ENCODE measurements at places on chromosomes 16 and 17.

DNA sequence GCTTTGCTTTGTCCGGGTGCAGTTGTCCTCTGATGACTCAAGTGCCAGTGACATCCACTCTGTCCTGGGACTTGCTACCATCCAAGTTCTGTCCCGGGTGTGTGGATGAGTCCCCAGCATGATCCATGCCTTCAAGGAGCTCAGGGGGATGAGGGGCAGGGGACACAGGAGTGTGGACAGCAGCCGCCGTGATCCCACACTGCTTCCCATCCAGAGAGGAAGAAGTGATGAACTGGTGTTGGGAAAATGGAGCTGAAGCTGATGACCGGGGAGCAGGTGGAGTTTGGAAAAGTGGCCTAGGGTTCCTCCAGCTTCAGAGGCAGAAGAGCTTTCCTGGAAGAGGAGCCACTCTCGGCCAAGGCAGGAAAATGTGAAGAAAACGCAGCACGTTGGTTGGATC is 249.6 kb upstream of the TNRC6C start:
- DNase-seq: no peak

GRCh38 chr17:77182205-77183172 is 41.7 kb downstream of the SEC14L1 start:
- no peak for DNase-seq

DNA sequence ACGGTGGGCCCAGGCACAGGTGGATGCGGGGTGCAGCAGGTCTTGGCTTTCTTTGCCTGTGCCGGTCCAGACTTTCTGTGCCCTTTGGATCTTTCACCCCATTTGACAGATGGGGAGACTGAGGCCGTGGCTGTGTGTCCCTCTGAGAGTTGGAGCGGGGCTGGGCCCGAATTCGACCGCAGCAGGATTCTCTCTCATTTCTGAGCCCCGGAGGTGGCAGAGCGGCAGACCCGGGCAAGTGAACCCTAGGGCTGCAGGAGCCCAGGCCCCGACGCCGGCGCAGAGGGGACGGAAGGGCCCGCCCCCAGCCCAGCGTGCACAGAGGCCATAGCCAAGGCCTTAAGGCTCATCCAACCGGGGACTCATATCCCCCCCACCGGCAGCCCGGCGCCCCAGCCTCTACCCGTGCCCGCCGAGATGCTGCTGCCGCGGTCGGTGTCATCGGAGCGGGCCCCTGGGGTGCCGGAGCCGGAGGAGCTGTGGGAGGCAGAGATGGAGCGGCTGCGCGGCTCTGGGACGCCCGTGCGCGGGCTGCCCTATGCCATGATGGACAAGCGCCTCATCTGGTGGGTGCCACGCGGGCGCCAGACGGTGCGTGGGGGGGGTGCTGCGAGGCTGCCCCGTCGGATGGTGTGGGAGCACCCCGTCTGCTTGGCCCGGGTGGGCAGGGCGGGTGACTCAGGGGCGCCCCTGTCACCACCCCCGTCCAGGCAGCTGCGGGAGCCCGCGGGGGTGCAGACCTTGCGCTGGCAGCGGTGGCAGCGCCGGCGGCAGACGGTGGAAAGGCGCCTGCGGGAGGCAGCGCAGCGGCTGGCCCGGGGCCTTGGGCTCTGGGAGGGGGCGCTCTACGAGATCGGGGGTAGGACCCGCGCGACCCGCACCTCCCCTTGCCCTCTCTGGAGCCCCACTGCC is 857 bp downstream of the TMC8 start:
- DNase-seq: no peak

GRCh38 chr16:56630134-56630533 is 2.3 kb upstream of the MT1M start:
- no peak for DNase-seq

- DNase-seq: no peak
These were observed 19.0 kb downstream of the KCNG4 start for GRCh38 chr16:84220851-84221250.

DNA sequence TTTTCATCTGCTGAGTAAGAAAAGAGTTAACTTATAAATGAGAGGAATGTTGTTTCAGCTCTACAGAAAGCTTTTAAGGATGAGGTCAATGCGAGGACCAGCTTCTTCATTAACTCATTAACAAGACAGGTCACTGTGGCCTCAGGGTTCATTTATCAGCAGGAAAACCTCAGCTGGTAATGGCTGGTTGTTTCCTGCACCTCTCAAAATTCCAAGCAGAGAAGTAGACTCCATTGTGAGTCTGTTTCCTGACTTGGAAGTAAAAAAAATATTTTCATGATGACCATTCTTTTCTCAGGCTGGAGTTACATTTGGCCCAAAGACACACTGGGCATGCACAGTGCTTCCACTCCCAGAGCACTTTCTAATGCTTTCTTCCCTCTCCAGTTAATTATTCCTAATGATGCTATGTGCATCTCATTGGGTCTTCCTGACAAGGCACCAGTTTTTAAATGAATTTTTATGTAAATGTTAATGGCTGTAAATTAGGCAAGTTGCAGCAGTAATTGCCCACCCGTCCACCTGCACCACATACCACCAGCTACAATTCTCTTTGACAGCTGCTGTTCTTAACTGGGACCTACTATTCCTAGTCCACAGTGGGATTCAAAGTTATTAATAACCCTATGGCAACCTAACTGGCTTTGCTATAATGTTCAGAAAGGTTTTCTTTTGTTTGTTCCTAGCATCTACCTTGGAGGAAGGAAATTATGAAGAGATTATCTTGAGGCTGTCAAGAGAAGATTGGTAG is 89.5 kb upstream of the BCAR1 start:
- no peak for DNase-seq

GRCh38 chr16:27851586-27851985 is 211.9 kb downstream of the GSG1L start:
- DNase-seq: no peak

DNA sequence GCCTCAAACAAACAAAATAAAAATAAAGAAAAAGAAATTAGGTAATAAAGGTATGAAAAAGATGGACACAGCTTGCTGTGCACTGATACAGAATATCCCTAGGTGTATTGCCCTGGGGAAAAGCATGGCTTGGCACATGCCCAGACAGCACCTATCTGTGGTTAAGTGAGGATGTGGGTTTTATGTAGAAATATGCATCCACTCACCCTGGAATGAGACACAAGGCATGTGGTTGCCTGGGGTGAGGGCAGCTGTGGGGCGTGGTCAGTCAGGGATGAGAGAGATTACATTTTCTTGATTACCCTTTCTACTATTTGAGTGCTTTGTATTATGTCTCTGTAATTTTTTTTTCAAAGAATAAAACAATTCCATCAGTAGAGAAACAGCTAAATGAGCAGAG is 6.9 kb downstream of the PLLP start:
- no peak for DNase-seq

GRCh38 chr17:27879987-27880608 is 13.1 kb downstream of the LYRM9 start:
- peak; percentile 19 for DNase-seq

DNA sequence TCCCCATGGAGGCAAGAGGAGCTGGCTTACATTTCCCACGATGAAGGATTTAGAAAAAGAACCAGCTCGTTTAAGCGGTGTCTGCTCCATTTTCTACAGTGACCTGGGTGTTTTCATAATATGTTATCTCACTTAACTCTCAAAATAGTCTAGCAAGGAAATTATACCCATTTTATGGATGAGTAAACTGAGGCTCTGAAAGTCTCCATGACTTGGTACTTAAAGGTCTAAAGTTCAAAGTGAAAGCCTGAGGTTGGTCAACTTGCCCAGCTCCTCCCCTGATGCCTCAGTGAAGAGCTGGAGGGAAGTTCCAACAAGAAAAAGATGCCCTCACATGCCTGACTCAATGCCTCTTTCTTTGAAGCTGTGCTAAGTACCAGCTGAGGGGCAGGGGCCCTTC is 232.0 kb downstream of the CBLN1 start:
- no peak for DNase-seq

- no peak for DNase-seq
These were observed 778.7 kb upstream of the CDH8 start for GRCh38 chr16:62814891-62815290.

GRCh38 chr17:31997005-31997404 is 10.2 kb upstream of the LRRC37B start:
- DNase-seq: no peak

- no peak for DNase-seq
These were observed 27.1 kb upstream of the SNN start for GRCh38 chr16:11640987-11641817.

GRCh38 chr17:39164675-39165143 is 1.3 kb downstream of the ARL5C start:
- DNase-seq: peak; percentile 40

GRCh38 chr17:17909078-17909477 is 63.1 kb downstream of the TOM1L2 start:
- DNase-seq: no peak

DNA sequence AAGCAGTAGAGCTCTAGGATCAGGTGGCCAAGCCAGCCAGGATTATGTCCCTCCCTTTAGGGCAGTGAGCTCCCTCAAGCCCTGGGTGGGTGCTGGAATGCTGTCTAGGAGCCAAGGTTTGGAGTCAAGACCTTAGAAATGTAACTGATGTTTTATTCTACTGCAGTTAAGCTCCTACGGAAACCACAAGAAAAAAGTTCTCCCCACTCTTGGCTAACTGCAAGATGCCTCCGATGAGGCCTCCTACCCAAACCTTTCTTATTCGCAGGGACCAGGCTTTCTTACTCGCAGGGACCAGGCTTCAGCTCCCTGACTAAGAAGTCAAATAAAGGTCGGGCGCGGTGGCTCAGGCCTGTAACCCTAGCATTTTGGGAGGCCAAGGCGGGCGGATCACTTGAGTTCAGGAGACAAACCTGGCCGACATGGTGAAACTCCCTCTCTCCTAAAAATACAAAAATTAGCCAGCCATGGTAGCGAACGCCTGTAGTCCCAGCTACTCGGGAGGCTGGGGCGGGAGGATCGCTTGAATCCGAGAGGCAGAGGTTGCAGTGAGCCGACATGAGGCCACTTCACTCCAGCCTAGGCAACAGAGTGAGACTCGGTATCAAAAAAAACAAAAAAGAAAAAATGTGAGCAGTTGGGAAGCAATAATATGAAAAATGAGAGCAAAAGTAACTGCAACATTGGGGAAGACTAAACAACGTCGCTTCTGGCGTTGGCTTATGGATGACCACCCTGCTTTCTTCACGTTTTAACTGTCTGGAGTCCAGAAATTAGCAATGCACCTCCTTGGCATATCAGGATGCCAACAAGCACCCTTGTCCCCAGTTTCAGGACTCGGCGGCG is 31.7 kb upstream of the ARL4D start:
- peak; percentile 66 for DNase-seq

GRCh38 chr17:2805961-2806360 is 9.7 kb downstream of the RAP1GAP2 start:
- DNase-seq: no peak

DNA sequence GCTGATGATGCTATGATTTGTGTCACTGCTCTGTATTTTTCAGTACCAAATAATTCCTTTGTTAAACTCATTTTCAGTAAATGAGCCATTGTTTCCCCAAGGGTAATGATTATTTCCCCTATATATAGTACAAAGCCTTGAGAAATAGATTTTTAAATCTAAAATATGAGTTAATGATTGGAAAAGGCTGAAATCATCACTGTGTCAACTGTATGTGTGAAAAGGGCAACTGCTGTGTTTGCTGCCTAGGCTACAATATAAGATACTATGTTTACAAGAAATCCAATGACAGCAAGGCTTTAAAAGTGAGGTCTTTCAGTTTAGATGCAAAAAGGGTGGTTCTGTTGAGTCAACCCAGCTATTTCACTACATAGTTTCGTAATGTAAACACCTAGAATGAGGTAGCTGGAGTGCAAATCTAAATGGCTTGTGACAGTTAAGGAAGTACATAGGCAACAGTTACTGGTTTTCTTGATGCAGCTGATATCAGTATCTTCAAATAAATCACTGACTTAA is 15.3 kb downstream of the NLK start:
- DNase-seq: no peak

- DNase-seq: no peak
These were observed 267.1 kb upstream of the TBX2 start for GRCh38 chr17:61132524-61132923.

DNA sequence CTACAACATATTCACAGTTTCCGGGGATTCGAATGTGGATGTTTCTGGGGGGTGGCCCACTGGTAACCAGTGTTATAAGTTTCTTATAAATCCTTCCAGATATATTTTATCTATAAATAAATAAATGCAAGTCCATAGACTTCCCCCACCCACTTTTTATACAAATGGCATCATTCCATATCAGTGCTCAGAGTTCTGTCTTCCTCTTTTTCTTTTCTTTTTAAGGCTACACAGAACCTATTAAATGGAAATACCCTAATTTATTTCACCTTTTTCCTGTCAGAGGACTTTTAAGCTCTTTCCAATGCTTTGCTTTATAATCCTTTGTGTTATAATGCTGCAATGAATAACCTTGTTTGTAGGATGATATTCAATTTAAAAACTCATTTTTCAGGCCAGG is 3.8 kb downstream of the LGALS9 start:
- DNase-seq: no peak

GRCh38 chr16:70696355-70696754 is 10.5 kb upstream of the MTSS2 start:
- no peak for DNase-seq

DNA sequence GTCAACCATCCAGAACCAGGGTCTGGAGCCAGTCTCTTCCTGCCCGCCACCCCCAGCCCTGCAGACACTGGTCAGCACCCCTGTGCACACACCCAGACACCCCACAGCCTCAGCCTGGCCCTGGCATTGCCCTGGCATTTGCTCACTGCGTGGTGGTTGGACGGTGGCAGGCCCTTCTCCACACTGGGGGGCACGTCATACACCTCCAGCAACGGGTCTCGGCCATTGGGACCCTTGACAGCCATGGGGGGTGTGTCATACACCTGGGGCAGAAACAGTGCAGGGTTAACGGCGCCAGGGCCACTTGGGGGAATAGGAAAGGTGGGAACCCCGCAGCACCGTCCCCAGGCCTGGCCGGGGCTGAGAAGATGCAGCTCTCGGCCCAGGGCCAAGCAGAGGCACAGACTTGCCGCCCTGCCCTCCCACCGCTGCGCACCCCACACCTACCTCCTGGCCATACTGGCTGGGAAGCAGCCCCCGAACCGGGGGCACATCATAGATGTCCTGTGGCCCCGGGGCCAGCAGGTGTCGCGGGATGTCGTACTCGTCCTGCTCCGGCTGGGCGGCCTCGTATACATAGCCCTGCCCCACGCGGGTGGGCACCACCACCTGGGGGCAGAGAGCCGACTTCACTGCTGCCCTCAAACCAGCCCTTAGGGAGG is 14.6 kb downstream of the BCAR1 start:
- DNase-seq: no peak

GRCh38 chr17:42118545-42118944 is 2.6 kb downstream of the KAT2A start:
- DNase-seq: no peak

GRCh38 chr17:17698869-17699351 is 17.7 kb downstream of the RAI1 start:
- DNase-seq: no peak

DNA sequence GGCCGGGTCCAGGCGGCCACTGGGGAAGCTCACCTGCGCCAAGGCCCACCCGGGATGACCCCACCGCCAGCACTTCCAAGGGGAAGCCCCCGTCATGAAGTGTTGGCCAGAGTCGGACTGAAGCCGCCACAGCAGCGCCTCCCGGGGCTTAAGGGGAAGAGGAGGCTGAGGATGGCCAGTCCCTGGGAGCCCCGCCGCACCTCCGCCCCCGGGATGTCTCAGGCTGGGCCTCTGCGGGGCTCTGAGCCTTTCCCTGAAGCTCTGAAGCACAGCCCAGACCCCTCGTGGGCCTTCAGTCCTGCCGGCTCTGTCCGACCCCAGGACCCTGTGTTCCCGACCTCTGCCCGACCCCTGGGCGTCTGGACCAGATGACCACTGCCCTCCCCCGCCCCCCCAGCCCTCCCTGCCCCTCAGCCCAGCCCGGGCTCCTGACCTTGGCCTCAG is 42.8 kb upstream of the ACSF3 start:
- no peak for DNase-seq

GRCh38 chr16:31451681-31452351 is 7.5 kb upstream of the ARMC5 start:
- DNase-seq: no peak
